HCT116 (cell line): ENCODE measurements at places on chromosomes 4 and X. TPM values are rescaled to one million over a fixed set of nuclear protein-coding genes. Genes with fewer than 3 reads are reported as not detected.

DNA sequence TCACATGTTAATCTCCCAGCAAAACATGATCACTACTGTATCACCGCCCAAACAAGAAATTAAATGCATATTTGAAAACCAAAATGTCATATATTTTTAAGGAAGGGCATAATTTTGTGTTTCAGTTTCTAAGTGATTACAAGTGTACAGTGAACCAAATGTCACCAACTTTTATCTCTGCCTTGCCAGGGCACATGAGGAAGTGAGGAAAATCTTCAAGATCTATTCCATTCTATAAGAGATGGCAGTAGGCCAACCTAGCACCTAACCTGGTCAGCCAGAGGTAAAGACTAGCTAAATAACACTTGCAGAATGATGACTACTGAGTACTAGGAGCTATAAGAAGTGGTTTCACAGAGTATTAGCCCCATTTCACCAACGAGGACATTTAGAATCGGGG, 107.2 kb downstream of the ATP11C start:
- no peak for DNase-seq
- no peaks in the 10 kb centered on the region for H3K27me3 ChIP-seq
- H3K4me3 ChIP-seq: no peak overlapping the region
- no peaks in the 10 kb centered on the region for H3K4me1 ChIP-seq

GRCh38 chr4:77599378-77599777, 6.2 kb upstream of the CXCL13 start:
- no peaks in the 10 kb centered on the region for H3K4me1 ChIP-seq
- H3K4me3 ChIP-seq: no peak overlapping the region
- DNase-seq: peak; percentile 53
- no peak overlapping the region for H3K27ac ChIP-seq
- H3K27me3 ChIP-seq: peaks cover 23% of the 10 kb centered on the region

DNA sequence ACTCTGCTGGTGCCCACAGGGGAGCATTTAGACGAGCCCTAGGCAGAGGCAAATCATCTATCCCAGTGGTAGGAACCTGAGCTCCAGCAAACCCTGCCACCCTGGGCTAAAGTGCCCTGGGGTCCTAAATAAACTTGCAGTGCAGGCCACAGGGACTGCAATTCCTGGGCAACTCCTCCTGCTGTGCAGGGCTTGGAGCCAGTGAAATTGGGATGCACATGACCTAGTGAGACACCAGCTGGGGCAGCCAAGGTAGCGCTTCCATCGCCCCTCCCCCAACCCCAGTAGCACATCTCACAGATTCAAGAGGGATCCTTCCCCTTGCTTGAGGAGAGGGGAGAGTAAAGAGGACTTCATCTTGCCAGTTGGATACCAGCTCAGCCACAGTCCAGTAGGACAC, 44.1 kb downstream of the CHRNA9 start:
- H3K27me3 ChIP-seq: no peaks in the 10 kb centered on the region
- DNase-seq: no peak
- no peaks in the 10 kb centered on the region for H3K36me3 ChIP-seq

- no peaks in the 10 kb centered on the region for H3K4me1 ChIP-seq
- H3K4me3 ChIP-seq: no peak overlapping the region
- no peak for DNase-seq
- no peaks in the 10 kb centered on the region for H3K27me3 ChIP-seq
Measured at GRCh38 chrX:4825550-4825949, 1112.1 kb upstream of the PRKX start.

DNA sequence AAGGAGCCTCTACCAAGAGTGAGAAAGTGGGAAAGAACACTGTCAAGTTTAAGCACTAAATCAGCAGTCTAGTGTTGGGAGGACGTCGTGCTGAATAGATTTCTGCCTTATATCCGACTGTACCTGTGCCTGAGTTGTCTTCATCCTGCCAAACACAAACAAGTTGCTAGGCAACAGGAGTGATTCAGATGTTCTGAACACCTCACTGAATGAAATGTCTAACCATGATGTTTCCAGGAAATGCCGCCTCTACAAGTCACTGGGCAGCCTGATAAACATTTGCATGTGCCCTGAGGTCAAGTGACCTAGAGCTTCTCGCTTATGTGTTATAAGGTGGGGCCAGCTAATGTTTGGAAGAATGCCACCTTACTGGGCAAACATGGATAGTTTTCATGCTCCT, 37.9 kb downstream of the SGMS2 start:
- peaks cover 27% of the 10 kb centered on the region for H3K4me1 ChIP-seq
- no peak overlapping the region for H3K4me3 ChIP-seq
- no peak overlapping the region for H3K27ac ChIP-seq
- no peaks in the 10 kb centered on the region for H3K36me3 ChIP-seq
- peak; percentile 82 for DNase-seq

The CFAP99 gene
- 0.42 TPM for total RNA-seq
